ENCODE measurements at places on chromosomes 3 and 15.

DNA sequence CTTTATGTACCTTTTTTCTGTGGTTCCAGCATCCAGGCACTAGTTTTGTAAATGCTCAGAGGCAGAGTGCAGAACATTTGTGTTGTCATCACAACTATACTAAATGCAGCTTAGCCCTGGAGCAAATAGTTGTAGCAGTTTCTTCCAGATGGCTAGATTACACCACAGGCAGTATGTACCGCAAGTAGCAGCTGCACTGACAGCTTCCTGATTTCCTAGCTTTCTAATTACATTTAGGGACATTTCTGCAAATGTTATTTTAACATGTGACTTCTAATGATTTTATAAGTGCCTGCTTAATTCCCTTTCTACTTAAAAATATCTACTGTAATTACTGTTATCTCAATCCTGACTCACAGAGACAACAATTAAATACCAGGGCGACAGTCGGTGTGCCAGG lies 106.5 kb downstream of the NR2E3 start:
- no peak for DNase-seq

DNA sequence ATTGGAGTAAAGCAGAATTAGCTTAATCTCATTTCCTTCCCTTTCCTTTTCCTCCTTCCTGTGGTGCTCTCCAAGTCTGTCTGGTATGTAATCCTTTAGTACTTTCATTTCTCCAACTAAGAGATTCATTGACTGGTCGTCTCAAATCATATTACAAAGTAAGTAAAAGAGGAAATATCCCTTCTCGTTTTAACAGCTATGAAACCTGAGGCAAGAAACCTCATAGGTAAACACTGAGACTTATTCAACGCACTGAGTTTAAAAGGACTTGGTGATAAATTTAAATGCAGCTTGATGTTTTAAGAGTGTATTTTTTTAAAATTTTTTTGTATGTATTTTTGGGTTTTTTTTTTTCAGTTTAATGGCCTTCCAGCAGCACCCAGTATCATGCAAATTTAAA lies 117.2 kb upstream of the LRRC3B start:
- DNase-seq = no peak

GRCh38 chr3:40317061-40317855 lies 7.8 kb downstream of the EIF1B start:
- DNase-seq = peak; percentile 7

DNA sequence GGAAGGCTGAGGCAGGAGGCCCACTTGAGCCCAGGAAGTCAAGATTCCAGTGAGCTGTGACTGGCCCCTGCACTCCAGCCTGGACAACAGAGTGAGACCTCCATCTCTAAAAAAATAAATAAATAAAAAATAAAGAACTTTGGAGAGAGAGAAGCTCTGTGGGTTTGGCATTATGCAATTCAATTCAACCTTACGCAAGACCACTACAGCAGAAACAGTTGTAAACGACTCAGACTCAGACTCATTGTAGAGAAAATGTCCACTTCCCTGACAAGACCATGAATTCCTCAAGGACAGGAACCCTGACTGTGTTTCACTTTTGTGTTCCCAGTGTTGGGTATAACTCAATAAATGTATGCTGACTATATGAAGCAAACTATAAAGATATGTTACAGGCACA lies 90.3 kb upstream of the C3orf80 start:
- DNase-seq = no peak

DNA sequence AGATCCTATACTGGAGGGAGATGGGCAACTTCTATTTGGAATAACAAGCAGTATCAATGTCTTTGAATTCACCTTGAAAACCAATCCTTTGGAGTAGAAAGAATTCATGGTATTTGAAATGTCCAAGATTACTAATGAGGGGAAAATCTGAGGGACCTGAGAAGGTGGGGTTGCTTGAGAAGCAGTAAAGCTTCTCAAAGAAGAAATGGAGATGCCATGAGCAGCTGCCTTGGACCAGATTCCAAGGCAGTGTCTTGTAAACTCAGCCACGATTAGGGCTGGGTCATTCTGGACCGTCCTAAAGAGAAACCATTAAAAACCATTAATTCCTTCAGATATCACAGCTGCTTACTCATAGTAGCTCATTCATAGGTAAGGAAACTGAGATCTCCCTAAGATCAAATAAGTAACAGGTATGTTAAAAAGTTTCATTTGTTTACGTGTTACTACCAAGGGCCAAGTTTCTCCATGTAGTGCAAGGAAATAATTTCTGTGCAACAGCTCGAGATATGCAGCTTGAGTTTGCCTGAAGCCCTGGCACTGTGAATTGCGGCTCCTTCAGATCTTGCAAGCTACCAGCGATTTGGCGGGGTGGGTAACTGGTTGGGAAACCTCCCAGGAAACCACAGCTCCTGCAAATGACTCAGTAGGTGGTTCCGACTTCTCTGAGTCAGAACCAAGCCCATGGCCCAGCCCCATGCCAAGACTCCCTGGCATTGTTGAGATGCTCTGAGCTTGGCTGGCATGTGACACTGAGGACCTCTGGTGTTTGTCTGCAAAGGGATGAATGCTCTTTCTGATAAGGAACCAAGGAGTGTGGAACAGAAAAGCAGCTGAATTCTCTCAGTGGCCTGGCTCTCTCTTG lies 296.8 kb downstream of the RORA start:
- no peak for DNase-seq

DNA sequence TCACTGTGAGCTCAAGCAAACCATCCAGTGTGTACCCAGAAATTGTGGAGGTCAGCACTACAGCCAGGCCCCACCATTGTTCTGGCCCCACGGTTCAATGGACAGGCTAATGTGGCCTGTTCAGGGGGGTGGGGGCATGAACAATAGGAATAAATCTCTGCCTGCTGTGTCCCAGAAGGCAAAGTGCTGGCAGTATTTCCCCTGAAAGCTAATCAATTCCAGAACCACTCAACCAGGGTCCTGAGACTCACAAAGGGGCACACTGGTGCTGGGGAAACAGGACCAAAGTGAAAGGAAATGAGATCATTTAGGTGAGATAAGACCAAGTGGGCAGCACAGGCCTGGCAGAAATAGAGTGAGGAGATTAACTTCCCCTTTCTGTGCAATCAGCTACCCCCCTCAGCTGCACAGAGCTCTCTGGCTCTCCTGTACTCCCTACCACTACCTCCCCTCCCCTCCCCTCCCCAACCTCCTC lies 11.5 kb downstream of the CRYGS start:
- no peak for DNase-seq

DNA sequence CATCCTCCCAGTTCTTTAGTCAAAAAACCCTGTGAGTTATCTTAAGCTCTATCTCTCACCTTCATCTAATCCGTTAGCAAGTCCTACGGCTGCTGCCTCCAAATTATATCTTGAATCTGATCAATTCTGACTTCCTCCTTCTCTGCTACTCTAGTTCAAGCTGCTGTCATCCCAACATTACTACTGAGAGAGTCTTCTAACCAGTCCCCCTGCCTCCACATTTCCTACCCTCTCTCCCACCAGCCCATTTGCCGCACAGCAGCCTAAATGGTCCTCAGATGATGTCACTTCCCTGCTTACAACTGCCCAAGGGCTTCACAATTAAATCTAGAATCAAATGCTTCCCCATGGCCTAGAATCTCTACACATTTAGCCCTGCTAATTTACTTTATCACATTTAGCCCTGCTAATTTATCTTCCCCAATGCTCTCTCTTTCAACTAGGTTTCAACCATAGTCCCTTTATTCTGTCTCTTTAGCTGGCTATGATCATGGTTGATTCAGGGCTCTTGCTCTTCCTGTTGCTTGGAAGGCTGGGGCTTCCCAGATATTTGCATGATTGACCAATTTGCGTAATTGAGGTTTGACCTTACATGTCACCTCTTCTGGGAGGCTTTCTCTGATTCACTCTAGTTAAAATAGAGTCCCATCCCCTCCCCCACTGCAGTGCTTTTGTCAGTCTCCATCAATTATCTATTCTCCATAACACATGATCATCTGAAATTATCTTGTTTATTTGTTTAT lies 11.0 kb upstream of the ARL14 start:
- DNase-seq = no peak

- no peak for DNase-seq
Observed at GRCh38 chr15:62799919-62800318, 242.6 kb upstream of the TPM1 start.

DNA sequence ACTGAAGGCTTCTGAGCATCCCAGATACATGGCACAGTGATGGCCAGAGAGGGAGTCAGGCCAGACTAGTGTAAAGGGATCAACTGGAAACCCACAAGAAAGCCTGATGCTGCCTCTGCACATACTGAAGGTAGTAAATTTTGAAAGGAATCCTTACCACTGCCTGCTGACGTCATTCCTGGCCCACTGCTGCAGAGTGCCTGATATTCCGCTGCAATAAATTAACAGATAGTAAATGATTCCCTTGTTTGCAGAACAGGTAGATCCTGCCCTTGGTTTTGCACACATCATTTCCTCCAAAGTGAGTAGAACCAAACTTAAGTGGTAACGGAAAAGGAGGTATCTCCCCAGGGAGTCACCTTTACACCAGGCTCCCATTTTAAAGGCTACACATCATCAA lies 146.7 kb downstream of the FBN1 start:
- no peak for DNase-seq

DNA sequence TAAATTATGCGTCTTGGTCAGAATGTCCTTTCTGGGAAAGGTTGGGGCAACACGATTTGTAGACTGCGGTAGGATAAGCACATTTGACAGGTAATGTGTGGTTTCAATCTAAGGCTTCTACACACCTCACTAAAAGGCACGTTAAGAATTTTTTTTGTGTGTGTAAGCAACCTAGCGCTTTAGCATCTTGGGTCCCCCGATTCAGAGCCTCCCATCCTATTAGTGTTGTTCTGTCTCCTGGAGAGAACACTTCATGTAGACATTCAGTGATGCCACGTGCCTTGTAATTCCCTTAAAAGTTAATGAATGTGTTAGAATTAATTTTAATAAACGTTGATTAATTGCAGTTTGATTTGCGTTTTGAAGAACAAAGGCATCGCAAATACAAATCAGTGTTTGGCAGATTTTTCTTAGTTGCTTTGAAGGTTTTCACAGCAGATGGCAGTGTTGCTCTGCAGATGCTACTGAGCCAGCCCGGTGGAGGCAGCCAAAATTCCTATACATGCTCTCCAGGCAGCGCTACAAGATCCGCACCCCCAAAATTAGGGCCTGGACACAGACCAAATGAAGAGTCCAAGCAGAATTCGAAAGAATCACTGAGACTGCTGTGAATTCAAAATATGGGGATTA lies 63.5 kb downstream of the OTOL1 start:
- DNase-seq = peak; percentile 50

DNA sequence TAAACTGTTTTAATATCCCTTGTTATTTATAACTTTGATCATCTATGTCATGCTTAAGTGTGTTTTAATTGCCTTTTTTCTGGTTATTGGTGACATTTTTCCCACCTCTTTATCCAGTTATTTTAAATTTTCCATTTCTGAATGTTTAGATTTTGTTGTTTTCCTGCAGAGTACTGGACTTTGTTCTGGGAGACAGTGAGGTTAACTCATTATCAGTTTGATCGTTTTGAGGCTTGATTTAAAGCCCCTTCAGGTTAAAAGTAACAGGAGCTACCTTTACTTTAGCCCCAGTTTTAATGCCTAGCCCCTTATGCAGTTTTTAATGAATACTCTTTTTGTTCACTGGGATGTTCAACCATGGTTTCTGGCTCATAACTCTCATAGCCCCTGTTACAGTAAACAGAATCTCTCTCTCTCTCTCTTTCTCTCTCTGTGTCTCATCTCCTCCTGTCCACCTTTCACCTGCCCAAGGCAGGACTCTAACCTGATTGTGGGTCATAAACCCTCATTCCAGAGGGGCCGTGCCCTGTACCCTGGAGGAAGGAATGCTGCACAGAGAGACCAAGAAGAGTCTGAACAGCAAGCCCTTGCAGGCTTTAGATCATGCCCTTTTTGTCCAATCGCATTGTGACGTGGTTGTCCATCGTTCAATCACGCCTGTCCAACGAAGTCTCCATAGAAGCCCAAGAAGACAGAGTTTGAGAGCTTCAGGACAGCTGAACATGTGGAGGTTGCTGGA lies 91.8 kb upstream of the WDR72 start:
- no peak for DNase-seq

DNA sequence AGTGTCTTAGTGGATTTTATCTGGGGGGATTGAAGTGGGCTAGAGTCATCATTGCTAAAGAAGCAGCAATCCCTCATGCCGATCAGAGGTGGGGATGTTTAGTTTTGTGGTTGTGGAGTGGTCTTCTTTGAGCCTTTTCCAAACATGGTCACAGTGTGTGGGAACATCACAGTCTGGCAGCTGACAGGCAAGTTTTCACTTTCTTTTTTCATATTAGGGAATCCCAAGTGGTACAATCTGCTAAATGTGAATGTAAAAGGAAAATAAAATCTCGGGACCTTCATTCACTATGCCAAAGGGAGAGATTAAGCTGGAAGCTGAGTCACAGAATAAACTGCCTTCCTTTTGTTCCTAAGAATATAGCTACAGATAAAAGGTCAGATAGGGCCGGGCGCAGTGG lies 10.4 kb upstream of the CX3CR1 start:
- DNase-seq = no peak

GRCh38 chr15:67840749-67841512 lies 1.1 kb upstream of the RNU6-1 start:
- DNase-seq = no peak

DNA sequence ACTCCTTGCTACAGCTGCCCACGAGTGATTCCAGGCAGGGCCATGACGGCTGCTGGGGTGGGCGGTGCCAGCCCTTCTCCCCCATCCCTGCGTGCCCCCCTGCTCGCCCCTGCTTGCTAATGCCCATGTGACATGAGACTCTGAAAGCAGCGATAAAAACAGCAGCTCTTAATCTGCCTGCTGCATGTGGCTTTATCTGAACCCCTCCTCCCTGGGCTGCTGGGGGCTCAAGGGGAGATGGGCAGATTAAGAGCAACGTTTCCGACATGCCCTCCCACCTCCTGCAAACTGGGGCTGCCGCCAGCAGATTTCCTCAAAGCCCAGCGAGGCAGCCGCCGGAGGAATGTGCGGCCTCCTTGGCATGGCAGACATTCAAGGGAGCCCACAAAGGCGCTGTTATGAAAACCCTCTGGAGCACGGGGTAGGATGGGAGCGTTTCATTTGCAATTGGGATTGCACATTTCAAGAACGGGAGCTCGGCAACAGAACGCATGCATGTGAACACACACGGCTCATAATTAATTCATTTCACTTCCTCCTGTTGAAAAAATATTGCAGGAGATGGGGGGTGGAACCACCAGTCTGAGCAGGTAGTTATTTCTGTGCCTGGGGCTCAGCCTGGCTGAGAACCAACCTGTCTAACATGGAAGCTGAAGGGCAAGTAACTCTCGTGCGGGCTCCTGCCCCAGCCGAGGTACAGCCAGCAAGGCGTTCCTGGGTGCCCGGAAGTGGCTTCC lies 504.2 kb upstream of the PROK2 start:
- DNase-seq = no peak

DNA sequence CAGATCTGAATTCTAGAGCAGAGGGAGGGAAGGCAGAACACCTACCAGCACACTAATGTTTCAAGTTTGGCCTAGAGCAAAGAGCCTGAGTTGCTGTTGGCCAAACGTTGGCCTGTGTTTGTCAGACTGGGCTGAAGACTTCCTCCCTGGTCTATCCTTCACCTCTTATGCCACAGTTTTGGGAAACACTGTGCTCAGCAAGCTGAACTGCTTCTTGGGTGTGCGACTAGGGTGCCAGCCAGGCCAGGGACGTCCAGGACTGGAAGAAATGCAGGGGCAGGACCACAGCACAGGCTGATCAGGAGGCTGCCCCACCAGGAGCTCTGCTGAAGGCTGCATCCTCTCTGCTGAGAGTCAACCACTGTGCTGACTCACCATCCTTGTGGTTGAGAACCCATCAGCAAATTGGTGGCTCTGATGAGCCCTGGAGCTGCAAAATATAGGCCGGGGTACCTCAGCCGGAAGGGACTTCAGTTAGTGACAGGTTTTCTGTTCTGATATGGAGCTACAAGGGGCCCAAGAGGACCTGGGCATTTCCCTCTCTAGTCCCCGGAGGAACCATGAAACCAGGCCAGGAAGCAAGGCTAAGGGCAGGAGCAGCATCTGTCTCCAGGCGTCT lies 131.6 kb upstream of the RASGRP1 start:
- DNase-seq = no peak
